Activated CD8-positive, alpha-beta memory T cell treated with anti-CD3 and anti-CD28 coated beads for 24 hours (primary cell): ENCODE measurements at places on chromosomes 2 and 18.
A peak's percentile ranks its signal among the peaks of the same experiment; 100 is the strongest.

GRCh38 chr2:133561045-133561852 lies 7.0 kb downstream of the NCKAP5 start:
- DNase-seq, result no peak

- DNase-seq, result no peak
These were observed 2.3 kb downstream of the NGEF start for GRCh38 chr2:233010569-233011267.

GRCh38 chr2:43406651-43407279 lies 180.4 kb upstream of the ZFP36L2 start:
- no peak for DNase-seq

- no peak for DNase-seq
These were observed 142.7 kb downstream of the ACKR3 start for GRCh38 chr2:236712304-236712703.

GRCh38 chr2:202096736-202097135 lies 23.7 kb downstream of the KIAA2012 start:
- no peak for DNase-seq

DNA sequence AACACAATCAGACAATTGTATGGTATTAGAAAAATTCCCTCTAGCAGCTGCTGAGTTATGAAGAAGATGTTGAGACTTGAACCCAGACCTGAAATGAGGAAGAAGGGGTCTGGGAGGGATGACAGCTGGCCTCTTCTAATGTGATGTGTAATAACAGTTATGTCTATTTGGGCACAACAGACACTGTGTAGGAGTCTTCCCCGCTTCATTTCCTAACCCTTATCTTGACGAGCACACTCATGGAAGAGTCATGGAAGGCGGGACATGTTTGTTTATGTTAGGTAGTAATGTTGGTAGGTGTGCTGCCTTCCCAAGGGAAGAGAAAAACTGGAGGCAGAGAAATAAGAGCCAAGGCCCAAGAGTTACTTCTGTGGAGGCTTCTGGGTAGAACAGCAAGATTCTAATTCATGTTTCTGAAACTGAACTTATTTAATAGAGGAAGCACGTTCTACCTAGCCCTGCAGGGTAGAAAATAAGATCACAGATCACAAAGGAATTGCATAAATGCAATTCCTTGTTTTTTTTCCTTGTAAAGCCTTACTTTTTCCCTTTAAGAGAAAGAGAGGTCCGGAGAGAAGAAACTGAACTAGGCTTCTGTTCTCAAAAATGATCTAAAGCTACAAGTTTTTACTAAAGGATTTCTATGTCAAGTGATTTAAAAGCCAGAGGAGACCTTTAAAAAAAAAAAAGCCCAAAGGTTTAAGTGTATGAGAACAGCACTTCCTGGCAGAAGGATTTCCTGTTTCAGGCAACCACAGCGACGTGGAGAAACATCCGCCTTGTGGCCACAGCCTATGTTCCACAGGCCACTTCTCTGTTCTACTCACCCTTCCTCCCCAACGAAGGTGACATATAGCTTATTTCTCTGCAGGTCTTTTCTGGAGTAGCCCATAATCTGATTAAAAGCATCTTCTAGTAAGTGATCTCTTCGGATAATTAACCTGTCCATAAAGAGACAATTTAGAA lies 68.5 kb upstream of the STK17B start:
- DNase-seq, result peak; percentile 76

DNA sequence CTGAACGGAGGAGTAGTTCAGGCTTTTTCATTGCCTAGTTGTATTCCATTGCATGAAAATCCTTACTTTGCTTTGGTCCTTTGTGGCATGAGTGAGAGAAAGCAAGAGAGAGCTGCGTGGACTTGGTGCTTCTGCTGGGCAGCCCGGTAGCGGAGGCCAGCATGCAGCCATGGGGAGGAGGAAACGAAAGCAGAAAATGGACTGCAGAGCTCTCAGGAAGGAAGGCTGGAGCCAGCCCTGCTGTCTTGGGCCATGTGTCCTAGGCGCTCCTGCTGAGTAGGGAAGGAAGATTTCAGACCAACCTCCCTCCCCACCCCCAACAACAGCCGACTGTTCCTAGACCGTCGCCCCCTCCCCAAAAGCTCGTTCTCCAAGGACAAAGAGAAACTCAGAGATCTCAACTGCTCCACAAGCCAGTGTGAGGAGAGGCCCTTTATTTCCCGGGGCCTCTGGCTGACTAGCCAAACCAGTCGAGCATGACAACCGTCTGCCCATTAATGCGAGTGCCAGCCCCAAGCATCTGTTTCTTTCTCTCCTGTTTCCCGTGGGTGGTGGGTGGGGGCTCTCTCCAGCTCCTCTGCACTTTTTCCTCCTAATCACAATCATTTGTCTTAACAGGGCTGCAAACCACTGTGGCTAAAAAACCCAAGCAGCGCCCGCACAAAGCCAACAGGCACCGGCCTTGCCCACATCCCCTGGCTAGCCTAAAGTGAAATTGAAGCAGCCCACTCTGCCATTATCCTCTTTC lies 66.8 kb upstream of the FZD7 start:
- DNase-seq, result no peak

DNA sequence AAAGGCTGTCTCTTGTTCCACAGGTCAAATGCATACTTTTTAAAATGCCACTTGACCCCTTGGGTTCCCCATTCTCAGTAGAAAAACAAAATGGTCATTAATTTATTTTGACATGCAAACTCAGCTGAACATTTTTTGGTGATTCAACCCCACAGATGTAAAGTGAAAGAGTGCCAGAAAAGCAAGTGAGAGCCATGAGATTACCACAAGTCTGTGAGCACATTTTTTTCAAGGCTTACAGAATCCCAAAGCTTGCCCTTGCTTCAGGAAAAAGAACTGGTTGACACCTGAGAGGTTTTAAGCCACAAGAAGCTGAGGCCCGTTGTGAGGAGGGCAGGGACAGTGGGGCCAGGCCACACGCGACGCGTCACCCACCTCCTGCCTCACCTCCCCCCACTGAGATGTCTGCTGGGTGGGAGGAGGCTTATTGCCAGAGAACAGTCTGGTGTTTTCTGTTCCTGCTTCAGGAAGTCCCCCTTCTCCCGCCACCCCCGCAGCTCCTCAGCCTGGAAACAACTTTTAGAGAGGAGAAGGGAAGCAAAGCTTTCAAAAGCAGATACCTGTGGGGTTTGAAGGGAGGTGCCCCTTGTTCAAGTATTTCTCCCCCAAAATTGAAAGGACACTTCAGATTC lies 70.4 kb upstream of the CYP1B1 start:
- DNase-seq, result peak; percentile 57

DNA sequence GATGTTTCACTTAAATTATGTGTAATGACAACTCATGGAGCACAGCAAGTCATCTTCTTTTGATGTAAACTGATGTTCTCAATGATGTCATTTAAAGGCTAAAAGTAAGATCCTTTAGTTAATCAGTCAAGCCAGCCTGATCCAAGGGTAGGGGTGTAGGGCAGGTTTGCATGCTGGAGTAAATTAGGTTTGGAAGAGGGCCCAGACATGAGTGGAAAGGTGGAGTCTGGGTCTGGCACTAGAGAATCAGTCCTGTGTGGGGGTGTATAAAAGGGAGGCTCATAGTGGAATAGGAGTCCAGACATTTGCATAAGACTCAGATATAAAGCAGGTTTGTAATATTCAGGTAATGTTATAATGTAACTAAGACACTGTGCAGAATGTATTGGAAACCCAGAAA lies 88.8 kb upstream of the NYAP2 start:
- no peak for DNase-seq

- no peak for DNase-seq
These were observed 11.2 kb downstream of the AOX1 start for GRCh38 chr2:200596774-200597570.

DNA sequence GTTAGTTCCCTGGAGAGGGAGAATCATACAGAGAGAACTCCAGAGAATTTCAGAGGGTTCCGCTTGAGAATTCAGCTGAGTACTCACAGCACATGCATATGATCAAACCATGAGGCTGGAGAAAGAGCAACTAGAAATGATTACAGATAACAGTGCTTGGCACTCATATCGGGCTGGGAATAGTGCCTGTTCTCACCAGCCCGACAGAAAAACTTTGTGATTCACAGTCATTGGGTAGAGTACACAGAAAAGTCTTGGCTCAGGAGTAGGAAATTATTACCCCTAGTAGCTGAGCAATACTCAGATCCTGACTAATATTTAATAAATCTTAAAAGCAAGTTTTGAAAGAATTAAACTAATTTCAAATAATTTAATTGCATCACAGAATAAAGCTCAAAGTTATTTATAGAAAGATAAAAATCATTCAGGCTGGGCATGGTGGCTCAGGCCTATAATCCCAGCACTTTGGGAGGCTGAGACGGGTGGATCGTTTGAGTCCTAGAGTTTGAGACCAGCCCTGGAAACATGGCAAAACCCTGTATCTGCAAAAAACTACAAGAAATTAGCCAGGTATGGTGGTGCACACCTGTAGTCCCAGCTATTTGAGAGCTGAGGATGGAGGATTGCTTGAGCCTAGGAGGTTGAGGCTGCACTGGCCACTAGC lies 6.8 kb downstream of the WDPCP start:
- DNase-seq, result no peak

GRCh38 chr18:63138436-63139340 lies 180.9 kb downstream of the BCL2 start:
- peak; percentile 55 for DNase-seq

- no peak for DNase-seq
These were observed 401.3 kb downstream of the KCNJ3 start for GRCh38 chr2:155099784-155100183.

- no peak for DNase-seq
These were observed 33.7 kb upstream of the PDIA6 start for GRCh38 chr2:10846110-10846861.

GRCh38 chr2:227462462-227462951 lies 9.4 kb upstream of the AGFG1 start:
- DNase-seq, result no peak

GRCh38 chr18:31042406-31043181 lies at the start of gene DSC3:
DSC3 (minus strand) TSS chr18:31042742; CDS start chr18:31042660, 82 bp downstream.
- DNase-seq, result no peak

DNA sequence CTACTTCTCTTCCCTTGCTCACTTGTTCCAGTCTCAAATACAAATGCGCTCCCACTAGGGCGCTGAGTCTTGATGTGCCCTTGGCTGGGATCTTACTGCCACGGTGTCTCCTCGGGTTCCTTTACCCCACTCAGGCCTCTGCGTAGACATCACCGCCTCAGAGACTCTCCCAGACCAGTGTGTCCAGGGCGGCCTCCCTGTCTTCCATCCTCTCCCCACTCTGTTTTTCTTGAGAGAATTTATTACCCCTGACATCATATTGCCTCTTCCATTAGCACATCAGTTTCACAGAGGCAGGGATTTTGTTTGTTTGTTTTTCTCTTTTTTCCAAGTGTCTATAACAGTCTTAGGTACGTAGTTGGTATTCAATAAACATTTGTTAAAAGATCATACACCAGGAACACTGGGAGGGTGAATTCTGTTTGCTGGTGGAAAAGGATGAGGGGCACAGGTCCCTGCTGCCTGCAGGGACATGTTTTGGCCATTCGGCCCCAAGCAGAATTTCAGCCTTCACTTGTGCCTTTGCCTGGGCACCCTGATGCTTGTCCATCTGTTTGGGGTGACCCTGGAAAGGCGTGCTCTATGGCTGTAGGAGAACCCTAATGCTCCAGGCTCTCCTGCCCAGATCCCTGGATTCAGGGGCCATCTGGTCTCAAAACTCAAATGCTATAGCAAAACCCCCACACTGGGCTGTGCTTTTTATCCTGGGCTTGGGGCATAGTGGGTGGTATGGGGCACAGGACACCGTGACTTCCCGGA lies 55.0 kb downstream of the RPL37A start:
- DNase-seq, result no peak

GRCh38 chr2:62663411-62663810 lies 42.1 kb upstream of the EHBP1 start:
- DNase-seq, result no peak

DNA sequence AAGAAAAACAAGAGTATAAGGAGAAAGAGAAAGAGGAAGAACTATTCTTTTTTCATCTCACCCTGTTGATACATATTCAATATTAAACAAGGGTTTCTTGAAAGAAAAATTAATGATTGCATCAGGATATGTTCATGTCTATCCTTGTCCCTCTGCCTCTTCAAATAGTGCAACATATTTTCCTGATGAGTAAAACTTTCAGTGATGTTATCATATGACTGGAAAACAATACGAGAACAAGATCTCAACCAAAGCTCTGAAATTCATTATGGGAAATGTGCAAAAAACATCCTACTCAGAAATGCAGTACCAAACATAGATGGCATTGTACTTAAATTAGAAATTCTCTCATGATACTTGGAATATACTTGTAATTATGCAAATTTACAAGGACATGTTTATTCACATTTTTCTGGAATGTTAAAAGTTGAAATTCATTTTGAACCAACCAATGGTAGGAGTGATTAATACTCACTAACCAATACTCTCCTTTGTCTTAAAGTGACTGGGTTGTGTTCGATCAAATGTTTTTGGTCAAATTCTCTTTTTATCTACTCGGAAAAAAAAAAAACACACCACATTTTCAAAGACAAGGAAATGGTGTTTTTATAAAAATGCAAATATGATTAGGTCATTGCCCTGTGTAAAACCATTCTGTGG lies 148.9 kb upstream of the GULP1 start:
- DNase-seq, result no peak

DNA sequence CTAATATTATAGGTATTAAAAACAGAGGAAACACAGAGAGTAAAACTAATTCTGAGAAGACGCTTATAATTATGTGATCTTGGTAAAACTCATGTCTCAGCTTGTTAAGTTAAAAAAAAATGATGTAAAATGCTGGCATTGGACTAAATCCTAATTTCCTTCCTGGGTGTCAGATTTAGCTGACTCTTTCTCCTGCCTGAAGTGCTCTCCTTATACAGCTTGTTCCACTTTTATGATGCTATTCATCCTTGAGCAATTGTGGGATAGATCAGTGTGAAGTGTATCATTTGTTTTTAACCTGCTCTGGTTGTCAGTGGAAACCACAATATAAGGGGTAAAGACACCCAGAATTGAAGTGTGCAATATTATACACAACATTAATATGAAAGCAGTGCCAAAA lies 84.9 kb downstream of the EFEMP1 start:
- no peak for DNase-seq

DNA sequence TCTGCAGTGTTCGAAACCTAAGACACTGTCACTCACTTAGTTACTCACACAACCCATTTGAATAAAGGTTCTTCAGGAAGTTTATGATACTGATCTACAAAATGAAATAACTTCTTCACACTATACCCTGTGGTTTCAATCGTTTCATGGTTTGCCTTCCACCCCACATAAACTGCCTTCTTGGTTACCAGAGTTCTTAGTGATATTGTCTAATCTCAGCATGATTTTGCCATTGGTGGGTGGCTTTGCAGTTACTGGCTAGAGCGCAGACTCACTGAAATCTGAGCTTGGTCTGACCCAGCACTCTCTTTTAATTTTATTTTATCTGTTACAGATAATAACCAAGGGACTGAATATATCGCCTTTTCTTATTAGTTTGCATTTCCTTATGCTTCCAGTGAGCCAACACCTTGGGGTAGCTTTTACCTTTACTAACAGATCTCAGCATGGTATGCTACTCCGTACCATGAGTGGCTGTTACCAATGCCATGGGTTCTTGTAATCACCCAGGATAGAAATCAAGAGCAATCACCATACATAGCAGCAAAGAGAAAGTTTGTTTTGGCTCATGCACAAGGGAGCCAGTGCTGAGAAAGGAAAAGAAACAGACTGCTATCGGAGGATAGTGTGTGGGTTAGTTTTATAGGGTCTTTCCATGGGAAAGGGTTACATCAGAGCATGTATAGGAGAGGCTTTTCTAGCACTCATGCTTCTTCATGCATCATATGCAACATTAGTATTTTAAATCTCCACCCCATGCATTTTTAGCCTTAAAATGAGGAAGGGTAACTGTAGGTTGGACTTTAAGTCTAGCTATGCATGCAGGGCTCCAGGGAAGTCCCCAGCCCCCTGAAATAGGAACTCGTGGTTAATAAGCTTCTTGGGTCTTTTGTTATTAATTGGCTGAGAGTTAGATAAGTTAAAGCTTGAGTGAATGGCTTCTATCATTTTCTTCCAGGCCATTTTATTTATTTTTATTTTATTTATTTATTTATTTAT lies 33.3 kb downstream of the ANXA4 start:
- no peak for DNase-seq
